Endodermal cell (in vitro differentiated cells): ENCODE measurements at places on chromosomes 7 and 10. TPM values are rescaled to one million over a fixed set of nuclear protein-coding genes. Genes with fewer than 3 reads are reported as not detected.
A peak's percentile ranks its signal among the peaks of the same experiment; 100 is the strongest.

GRCh38 chr10:21176934-21177480 lies 279.9 kb upstream of the NEBL start:
- DNase-seq: no peak

Gene MMD2
- 0.15 TPM in 1 of 2 replicates, not detected in the other for total RNA-seq

DNA sequence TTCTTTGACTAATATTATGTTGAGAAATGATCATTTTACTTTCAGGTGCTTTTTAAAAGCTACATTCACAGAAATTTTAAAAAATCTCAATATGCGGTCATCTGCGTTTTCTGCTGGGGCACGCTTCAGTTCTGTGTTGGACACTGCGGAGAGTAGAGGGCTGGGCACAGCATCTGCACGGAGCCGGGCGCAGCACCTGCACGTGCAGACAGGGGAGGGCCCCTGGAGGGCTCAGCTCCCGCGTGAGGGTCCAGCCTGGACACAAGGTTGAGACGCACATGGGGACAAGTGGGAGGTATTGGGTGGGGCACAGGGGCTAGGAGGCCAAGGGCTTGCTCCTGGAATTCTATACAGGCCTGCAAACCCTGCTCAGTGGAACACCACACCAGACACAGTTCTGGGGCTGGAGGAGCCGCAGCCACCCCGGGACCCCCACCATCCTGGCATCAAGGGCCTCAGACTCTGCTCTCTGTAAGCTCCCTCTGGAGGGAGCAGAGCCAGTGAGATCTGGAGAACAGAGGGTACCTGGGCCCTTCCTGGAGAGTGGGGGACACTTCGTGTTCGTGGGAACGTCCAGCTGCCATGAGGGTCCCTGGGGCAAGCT lies 20.4 kb upstream of the FAM20C start:
- DNase-seq: no peak

DNA sequence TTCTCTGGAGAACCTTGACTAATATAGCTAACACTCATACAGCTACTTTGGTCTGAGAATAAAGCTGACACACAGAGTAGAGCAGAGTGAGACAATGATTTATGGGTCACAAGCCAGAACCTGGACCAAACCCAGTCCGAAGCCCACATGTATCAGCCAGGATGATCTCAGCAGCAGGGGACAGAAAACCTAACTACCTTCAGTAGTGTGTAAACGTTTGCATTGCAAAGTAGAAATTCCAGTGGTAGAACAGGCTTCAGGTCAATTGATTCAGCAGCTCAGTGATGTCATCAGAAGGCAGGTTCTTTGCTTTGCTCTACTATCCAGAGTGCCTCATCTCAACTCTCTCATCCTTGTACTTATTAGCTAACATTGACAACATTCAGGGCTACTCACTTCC lies 62.5 kb upstream of the PALS2 start:
- no peak for DNase-seq

DNA sequence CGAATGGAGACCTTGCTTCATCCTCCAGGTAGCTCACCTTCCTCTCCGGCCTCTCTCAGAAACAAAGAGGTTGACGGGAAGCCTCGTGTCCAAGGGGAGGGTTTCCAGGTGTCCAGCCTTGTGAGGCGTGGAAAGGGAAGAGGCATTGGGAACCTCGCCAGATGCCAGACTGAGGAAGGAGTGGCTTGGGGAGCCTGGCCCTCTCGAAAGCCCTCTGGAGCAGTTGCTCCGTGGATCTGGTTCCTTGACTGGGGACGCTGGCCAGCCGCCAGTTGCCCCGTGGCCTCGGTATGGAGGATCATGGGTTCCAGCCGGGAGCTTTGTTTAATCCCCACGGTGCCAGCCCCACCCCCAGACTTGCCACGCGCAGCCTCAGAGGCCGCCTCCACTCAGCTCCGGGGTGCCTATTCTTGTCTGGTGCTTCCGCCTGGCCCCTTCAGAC lies 30.3 kb upstream of the SUN1 start:
- DNase-seq: no peak

- DNase-seq: peak; percentile 92
These were observed 71.4 kb downstream of the NEURL1 start for GRCh38 chr10:103564776-103565520.

DNA sequence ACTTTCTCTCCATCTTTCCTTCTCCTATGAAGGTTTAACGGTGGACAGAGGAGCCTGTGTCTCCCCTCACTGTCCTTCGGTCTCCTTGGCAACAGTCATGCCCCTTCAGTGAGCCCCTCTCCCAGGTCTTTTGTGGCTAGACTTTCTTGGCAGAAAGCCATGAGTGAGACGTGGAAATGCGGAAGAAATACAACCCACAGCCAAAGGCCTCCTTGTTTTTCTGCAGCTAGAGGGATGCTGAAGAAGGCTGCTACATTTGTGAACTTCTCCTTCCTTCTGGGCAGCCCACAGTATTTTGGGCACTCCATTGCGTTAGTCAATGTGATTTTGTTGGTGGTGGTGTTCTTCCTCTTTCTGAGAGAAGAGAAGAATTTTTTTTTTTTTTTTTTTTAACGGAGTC lies 333.7 kb upstream of the PODXL start:
- DNase-seq: no peak

DNA sequence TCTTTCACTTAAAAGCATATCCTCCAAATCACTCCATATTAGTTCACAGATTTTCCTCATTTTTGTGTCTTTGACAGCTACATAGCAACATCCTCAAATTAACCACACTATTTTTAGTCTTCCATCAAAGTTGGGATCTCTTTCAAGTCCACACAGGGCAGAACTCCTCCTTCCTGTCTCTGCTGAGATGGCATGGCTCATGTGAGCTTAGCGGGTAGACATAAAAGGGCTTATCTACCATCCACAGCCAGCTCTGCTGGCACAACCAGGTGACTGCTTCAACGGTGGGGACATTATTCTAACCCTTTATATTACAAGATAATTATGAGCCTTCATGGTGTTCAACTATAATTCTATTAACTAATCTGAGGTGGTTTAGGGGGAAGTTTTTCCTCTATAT lies 35.5 kb downstream of the ICA1 start:
- DNase-seq: no peak

Gene VAX1
- total RNA-seq: 3.2 and 4.0 TPM in 2 replicates

DNA sequence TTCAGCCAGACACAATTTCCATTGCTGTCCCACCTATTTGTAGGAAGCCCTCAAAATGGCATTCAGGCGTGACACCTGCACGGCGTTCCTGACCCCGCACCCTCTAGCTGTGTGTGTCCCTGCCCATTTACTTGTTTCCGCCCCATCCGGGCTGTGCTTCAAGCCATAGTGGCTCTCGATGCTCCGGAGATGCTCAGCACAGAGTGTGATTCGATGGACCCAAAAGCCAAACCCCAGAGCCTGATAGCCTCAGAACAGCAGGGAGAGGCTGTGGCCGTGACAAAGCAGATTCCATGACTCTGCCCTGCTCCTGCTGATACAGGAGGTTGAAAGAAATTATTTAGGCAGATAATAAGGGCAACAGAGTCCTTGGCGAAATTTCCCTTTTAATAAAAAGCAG lies 13.4 kb downstream of the BUD31 start:
- no peak for DNase-seq

Gene DMBT1
- total RNA-seq: 0.02 TPM in 1 of 2 replicates, not detected in the other

- DNase-seq: no peak
These were observed 1.0 kb downstream of the PSMC2 start for GRCh38 chr7:103348452-103348851.

GRCh38 chr10:44167752-44168151 lies 217.1 kb downstream of the CXCL12 start:
- DNase-seq: no peak

DNA sequence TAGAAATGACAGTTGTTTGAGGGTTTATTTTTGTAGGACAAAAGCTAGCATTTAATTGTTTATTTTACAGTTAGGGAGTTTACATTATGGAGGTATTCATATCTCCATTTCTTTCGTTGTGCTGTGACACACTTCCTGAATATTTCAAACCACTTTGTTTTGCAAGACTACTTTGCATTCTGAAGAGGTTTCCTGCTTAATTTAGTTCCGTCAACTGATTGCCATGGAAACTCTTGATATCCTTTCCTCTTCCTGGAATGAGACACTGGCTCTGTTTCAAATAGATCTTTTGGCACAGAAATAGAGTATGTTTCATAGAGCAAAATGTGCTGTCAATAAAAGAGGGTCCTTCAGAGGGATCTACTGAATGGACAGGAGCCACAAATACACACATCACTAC lies 159.5 kb upstream of the AGR3 start:
- no peak for DNase-seq

Gene TUBB8
- 1.4 to 2.1 TPM (median 1.9 TPM) in 3 replicates for total RNA-seq

DNA sequence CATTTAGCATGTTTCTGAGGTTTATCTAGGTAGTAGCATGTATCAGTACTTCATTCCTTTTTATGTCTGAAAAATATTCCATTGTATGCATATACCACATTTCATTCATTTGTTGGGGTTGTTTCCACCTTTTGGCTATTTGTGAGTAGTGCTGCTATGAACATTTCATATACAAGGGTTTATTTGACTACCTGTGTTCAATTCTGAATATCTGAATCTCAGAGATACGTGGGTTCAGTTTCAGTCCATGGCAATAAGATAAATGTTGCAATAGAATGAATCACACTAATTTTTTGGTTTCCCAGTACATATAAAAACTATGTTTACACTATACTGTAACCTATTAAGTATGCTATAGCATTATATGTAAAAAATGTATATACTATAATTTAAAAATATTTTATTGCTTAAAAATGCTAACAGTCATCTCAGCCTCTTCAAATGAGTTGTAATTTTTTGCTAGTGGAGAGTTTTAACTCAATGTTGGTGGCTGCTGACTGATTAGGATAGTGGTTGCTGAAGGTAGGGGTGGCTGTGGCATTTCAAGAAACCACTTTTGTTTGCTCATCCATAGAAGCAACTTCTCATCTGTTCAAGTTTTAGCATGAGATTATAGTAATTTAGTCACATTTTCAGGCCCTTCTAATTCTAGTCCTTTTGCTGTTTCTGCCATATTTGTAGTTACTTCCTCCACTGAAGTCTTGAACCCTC lies 13.9 kb downstream of the PLEKHA1 start:
- no peak for DNase-seq

Gene OR13A1
- total RNA-seq: 0.16 to 0.36 TPM in 2 of 3 replicates, not detected in the other

Gene CYP2E1
- total RNA-seq: 0.77 to 0.99 TPM in 2 of 3 replicates, not detected in the other

GRCh38 chr10:104146882-104147281 lies 24.9 kb downstream of the SFR1 start:
- DNase-seq: no peak

Gene PAPOLB
- 0.90 and 1.8 TPM in 2 replicates for total RNA-seq

Gene HERPUD2
- total RNA-seq: 22.5 and 24.2 TPM in 2 replicates

DNA sequence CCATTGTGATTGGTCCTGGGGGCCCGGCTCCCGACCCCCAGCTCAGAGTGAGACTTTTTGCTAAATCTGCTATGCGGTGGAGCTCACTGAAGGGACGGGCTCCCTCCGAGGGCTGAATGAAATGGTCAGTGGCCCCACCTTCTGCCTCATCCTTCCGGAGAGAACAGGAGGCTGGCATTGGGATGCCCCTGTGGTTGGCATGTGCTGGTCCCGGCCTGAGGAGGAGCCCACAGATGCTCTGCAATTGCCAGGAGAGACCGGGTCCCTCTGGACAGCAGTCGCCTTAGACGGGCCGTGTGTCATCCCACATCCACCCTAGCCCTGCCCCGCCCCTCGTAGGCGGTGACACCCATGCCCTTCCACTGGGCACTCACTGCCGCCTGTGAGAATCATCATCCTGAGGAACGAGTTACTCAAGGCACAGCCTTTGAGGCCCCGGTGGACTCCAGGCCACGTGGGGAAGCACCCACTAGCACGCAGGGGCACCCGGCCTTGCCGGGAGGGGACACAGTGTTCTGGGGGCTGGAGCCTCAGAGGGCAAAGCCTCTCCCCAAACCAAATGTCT lies 21.2 kb upstream of the DPYSL4 start:
- DNase-seq: no peak
